ENCODE measurements at places on chromosomes 7 and 10.

DNA sequence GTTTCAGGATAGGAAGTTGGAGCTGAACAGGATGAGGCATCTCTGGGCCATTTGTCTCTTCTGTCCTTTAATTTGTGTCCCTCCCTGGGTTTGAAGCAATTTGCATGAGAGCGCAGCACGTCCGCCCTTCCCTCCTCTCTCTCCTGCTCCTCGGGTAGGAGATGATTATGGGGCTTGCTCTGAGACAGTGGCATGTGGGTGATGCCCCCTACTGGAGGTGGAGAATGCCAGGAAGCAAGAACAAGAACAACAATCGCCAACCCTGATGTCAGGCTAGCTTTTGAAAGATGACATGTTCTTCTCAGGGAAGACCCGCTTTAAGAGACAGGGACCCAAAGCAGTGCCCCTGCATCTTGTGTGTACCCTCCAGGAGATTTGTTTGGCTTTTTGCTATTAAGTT, 63.9 kb upstream of the LOXL4 start:
- no peak for DNase-seq

- DNase-seq: peak; percentile 91
Measured at GRCh38 chr10:96129387-96130325, at the start of gene ZNF518A. Gene ZNF518A, plus strand, starts transcription at chr10:96130297. Its CDS starts 26,026 bp downstream, at chr10:96156323.

DNA sequence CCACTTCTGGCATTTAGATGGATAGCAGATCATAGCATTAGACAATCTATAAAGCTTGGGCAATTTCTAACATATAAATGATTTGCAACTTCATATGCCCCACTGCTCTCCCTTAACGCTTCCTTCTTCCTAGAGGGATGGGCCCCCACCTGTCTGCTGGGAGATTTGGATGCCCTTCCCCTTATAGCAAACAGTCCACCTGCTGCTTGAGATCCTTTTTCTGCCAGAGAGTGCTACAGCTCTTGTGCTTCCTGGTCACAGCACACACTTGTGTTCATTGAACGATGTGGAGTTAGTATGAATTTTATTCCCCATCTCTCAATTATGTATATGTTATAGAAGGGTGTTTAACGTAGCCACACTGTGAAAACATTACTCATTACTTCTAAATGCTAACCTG, 10.4 kb upstream of the PCGF5 start:
- DNase-seq: no peak

GRCh38 chr10:119742947-119743648, 17.2 kb downstream of the INPP5F start:
- no peak for DNase-seq

GRCh38 chr7:149713061-149713730, 60.2 kb downstream of the ZNF467 start:
- no peak for DNase-seq

DNA sequence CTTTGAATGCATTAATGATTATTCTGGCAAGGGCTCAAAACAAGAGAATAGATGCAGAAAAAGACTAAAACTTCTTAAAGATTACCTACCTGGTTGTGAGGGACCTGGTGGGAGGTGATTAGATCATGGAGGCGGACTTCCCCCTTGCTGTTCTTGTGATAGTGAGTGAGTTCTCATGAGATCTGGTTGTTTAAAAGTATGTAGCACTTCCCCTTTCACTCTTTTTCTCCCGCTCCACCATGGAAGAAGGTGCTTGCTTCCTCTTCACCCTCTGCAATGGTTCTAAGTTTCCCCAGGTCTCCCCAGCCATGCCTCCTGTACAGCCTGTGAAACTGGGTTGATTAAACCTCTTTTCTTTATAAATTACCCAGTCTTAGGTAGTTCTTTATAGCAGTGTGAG, 226.6 kb downstream of the ARHGAP12 start:
- no peak for DNase-seq

GRCh38 chr10:86770412-86770960, 14.1 kb downstream of the BMPR1A start:
- no peak for DNase-seq

DNA sequence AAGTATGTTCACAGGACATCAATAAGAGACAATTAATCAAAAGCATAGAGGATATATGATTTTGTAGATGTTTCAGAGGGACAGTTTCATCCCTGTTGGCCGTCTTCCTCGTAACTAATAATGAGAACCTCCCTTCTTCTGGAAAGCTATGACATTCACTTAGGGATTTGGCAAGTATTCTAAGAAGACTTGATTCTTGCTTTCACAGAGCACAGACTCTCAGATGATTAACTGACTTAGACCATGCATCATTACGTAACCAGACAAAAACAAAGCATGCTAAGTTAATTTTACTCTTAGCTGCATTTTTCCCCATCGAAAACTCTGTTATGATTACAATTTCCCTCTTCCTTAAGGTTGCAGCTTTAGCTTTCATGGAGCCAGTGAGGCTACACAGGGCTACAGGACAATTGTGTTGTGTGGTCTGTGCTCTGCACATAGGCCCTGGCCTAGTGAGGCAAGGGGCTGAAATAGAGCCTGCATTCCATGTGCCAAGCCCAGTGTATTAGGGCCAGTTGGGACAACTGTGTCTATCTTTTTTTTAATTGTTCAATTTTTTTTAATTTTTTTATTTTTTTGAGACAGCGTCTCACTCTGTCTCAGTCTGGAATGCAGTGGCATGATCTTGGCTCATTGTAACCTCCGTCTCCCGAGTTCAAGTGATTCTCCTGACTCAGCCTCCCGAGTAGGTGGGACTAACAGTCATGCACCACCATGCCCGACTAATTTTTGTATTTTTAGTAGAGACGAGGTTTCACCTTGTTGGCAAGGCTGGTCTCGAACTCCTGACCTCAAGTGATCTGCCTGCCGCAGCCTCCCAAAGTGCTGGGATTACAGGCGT, 105.3 kb downstream of the PLXDC2 start:
- DNase-seq: no peak

GRCh38 chr10:93180482-93180931, 106.8 kb downstream of the CYP26A1 start:
- no peak for DNase-seq

DNA sequence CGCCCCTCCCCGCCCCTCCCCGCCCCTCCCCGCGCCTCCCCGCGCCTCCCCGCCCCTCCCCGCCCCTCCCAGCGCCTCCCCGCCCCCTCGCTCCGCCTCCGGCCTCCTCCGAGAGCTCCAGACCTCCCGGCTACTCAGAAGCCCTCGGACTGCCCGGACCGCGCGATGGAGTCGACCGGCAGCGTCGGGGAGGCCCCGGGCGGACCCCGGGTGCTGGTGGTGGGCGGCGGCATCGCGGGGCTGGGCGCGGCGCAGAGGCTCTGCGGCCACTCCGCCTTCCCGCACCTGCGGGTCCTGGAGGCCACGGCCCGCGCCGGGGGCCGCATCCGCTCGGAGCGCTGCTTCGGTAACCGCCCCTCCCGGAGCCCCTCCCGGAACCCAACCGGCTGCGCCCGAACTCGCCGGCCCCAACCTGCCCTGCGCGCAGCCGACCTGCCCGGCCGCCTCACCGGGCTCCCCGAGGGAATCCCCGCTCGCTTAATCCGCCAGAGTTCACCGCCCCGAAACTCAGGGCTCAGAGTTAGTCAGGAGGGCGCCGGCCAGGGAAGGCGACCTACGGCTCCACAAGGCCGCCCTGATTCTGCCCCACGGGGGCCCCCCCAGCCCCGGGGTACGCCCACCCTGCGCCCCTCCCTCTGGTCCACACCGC, at the start of gene PAOX:
TSS of gene PAOX (plus strand) at position 111 of the 649 bp plus-strand sequence. CDS start at position 166, 55 bp downstream.
- peak; percentile 76 for DNase-seq

DNA sequence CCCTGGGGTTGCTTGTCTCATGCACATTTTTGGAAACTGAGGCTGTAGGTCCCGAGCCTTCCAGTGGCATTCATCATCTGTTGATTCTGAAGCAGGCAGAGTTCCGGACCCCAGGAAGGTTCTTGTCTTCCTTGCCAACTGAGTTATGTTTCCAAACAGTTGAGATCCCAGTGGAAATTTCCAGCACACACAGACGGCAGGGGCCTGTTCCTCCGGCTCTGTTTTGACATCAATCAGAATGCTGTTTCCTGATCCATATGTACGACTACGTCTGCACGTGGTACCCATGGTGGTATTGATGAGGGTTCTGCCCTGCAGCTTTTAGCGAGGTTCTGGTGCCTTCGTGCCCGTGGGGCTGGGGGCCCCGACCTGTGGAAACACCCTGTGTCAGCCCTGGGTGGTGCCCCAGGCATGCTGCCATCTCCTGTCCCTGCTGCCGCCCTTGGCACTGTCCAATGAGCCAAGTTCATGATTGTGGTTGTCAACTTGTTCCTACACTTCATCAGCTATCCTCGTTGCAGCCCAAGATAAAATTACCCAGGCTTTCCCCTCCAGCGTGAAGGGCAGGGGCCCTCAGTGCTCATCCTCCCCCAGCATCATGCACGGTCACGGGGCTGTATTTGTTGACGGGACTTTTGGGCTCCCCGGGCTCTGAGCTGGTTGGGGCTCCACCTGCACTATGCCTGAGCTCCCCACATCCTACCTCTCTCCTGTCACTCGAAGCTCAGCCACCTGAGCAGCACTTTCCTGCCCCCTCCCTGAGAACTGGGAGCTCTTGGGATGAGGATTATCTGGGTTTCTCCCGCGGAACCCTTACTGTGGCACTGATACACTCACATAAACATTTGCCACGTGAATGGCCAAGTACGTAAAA, 7.8 kb upstream of the DPYSL4 start:
- no peak for DNase-seq

DNA sequence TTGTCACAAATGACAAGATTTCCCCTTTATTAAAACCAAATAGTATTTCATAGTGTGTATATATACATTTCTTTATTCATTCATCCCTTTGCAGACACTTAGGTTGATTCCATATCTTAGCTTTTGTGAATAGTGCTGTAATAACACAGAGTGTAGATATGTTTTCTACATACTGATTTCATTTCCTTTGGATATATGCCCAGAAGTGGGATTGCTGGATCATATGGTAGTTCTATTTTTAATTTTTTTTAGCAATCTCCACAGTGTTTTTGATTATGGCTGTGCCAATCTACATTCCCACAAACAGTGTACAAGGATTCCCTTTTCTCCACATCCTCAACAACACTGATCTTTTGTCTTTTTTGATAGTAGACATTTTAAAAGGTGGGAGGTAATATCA, 46.4 kb downstream of the CSTF2T start:
- no peak for DNase-seq

GRCh38 chr7:94182066-94182465, 177.9 kb upstream of the BET1 start:
- DNase-seq: no peak

GRCh38 chr10:70534281-70534680, 55.7 kb downstream of the PALD1 start:
- no peak for DNase-seq

DNA sequence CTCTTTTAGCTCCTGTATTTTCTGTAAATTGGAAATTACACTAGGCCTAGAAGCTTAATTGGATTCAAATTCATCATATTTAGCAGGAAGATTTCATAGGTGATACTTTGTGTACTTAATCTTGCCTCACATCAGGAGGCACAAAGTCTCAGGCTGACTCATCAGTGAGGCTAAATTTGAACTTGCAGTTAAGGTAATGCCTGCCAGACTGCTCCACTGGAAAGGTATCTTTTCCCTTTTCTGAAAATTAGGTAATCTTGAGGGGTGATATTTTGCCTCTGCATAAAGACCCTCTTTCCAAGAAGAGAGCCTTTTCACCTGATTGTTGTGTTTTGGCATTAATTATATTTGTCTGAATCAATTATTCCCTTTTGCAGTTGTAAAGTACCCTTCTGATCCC, 14.6 kb downstream of the PPIA start:
- peak; percentile 14 for DNase-seq

DNA sequence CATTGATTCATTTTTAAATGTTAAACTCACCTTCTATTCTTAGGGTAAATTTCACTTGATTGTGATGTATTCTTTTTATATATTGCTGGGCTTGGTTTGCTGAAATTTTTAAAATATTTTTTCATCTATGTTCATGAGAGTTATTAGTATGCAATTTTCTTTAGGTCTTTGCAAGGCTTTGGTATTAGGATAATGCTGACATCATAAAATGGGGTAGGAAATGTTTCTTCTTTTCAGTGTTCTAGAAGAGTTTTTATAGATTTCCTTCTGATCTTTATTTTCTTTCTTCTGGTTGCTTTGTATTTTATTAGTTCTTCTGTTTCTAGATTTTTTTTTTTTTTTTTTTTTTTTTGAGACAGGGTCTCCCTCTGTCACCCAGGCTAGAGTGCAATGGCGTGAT, 56.3 kb downstream of the AHCYL2 start:
- DNase-seq: no peak

DNA sequence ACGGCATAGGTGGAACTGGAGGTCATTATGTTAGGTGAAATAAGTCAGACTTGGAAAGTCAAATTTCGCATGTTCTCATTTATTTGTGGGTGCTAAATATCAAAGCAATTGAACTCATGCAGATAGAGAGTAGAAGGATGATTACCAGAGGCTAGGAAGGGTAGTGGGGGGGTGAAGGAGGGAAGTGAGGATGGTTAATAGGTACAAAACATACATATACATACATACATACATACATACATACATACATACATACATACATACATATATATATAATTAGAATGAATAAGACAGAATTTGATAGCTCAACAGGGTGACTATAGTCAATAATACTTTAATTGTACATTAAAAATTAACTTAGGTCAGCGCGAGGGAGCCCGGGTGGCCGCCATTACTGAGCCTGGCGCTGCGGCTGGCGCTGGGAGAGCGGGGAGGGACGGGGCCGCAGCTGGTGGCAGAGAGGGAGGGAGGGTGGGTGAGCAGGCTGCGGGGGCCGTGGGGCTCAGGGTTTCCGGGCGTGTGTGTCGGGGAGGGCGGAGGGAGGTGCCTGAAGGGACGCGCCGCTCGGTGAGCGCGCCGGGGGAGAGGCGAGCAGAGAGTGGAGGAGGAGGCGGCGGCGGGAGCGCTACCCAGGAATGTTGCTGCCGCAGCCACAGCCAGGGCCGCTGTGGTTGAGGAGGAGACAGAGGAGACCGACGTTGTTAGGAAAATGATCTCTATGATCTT, 85.8 kb upstream of the EGFR start:
- DNase-seq: peak; percentile 75

Measured in putamen (tissue), 1 donor.